Activated CD8-positive, alpha-beta memory T cell treated with anti-CD3 and anti-CD28 coated beads, Interleukin-2, amount 50 U/mL, for 4 hours (primary cell): ENCODE measurements at places on chromosomes 6 and 20.

GRCh38 chr6:25025919-25026301 is 90.2 kb upstream of the RIPOR2 start:
- no peak for DNase-seq

DNA sequence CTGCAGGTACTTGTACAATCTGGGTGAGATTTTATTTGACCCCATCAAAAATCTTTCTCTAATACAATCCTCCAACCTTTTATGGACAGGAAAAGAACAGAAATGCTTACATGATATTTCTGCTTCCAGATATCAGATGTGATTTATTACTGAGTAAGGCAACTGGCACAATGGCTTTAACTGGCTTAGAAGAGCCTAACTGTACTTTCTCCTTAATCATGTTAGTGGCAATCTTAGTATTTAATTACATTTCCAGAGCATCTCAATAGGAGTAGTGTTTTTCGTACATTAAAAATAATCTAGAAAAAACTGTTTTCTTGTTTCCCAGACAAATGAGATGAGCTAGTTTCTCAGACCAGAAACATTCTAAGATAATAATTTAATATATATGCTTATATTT is 251.6 kb downstream of the KCNQ5 start:
- no peak for DNase-seq

GRCh38 chr6:34392497-34393190 is at the start of gene NUDT3:
Gene NUDT3 (minus strand): TSS chr6:34392669. CDS start chr6:34392362, 307 bp downstream.
- DNase-seq, result peak; percentile 93

GRCh38 chr6:166008441-166009369 is 158.9 kb downstream of the TBXT start:
- no peak for DNase-seq

DNA sequence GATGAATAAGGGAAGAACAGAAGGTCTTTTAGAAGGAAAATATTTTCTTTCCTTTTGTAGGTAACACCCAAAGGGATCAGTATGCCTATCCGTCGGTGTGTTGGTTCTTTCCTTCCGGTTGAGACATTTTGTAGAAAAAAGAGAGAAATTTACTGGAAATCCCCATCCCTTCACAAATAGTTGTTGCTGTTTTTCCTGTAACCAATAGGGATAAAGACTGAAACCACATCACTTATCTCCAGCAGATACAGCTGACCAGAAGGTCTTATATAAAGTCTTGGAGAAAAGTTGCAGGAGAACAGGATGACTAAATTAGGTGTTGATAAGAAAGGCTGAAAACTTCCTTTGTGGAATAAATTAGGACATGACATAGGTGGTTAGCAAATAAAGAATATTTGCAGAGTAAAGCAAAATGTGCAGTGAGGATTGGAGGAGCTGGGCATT is 14.8 kb upstream of the HLA-DRB1 start:
- no peak for DNase-seq

GRCh38 chr20:12825226-12825595 is 183.6 kb upstream of the SPTLC3 start:
- no peak for DNase-seq

DNA sequence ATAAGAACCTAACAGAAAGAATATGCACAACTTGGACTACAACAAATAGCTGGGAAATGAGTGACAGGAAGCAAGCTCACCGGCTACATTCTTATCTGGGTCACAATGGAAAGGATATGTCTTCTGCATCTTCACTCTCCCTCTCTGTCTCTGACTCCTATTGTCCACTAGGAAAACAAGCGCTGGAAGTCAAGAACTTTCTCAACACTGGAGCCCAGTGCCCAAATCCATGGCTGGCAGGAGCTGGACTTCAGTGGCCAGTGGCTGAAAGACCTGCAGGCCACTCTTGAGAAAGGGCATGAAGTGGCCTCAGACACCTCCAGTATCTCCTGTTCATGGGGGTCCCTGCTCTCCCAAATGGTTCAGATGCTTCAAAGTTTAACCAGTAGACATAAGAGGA is 62.0 kb downstream of the FAM50B start:
- DNase-seq, result no peak

GRCh38 chr6:152583888-152584287 is 53.3 kb downstream of the SYNE1 start:
- DNase-seq, result no peak

DNA sequence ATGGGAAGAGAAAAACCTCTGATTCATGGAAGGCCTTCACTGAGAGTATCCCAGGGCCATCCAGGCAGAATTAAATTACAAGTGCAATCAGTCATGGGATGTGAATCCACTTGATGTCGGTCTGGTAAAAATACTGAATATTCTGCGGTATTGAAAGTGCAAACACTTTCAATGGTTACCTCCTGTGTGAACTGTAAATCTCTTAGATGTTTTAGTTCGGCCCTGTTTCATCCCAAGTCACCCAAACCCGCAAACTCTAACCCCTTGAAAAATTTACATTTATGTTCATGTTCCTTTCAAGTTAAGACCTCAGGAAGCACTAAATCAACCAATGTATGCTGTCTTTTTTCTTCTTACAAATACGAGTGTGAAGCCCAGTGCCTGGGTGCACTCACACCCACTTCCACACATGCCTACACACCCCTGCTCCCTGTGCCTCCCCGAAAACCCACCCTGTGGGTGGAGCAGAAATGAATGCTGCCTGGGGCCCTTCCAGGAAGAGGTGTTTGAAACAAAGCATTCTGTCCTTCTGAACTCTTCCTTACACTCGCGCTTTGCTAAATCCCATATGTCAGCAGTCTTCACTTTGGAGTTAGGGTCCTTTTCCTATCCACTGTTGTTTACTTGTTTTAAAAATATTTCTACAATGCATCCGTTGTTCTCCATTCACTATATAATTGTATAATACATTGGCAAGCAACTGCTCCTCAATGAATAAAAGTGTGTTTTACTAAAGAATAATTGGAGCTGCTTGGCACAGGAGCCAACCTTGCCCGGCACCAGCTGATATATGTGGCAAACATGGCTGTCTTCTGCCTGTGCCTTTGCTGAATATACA is 62.7 kb downstream of the FYN start:
- no peak for DNase-seq

DNA sequence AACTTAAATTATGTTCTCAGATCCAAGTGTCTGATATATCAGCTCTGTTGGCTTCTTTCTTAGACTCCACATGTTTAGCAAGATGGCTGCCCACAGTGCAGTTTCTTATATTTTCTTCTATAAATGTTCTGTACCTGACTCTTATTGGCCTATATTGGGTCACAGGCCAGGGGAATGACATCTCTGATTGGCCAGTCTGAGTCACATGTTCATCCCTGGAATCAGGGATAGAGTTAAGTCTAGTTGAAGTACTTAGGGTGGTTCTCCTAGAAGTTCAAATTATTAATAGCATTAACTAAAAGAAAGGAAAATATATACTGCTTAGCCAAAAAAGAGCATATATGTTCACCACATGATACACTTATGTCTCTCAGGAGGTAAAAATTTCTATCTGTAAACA is 105.3 kb upstream of the SLC22A16 start:
- DNase-seq, result no peak

- peak; percentile 43 for DNase-seq
These were observed 43.0 kb upstream of the TMEM200A start for GRCh38 chr6:130322673-130323268.

DNA sequence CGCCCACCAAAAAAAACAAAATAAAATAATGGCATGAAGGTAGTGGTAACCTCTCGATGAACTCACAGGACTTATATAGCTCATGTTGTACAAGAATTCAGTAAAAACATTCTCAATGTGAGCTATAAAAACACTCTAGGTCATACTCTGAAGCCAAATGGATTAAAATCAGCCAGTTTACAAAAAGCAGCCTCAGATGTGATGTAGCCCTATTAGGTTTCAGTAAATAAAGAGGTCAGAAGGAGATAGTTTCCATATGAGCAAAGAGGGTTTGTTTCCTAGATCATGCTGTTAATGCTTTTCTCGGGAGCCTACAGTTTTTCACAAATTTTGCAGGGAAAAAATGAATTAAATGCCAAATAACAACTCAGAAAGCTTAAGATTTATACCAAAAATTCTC is 319.5 kb upstream of the HSF2 start:
- DNase-seq, result no peak

- peak; percentile 53 for DNase-seq
These were observed 3.9 kb upstream of the PHF20 start for GRCh38 chr20:35767683-35768481.

DNA sequence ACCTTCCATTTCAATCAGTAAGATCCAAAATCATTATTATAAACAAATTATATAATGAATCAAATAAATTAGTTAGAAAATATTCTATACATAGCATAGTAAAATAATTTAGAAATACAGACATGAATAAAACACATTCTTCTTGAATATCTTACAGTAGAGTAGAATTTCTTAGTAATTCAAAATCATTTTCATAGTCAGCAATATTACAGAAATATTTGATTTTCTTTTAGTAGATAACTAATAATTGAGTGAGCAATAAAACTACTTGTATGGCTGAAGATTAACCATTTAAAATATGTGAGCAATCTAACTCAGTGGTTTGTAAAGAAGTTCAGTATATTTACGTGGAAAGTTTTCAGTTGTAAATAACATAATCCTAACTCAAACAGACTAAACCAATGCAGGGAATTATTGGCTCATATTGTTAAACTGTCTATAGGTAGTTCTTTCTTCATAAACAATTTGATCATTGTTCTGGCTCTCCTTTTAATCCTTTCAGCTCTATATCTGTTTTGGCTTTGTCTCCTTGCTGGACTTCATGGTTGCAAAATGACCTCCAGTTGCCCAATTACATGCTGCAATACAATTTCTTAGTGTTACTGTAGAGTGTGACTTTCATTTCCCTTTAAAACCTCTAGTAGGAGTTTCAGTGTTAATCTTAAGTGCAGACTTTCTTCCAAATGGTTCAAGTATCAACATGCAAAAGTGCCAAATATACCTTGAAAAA is 307.5 kb downstream of the EYS start:
- DNase-seq, result no peak

DNA sequence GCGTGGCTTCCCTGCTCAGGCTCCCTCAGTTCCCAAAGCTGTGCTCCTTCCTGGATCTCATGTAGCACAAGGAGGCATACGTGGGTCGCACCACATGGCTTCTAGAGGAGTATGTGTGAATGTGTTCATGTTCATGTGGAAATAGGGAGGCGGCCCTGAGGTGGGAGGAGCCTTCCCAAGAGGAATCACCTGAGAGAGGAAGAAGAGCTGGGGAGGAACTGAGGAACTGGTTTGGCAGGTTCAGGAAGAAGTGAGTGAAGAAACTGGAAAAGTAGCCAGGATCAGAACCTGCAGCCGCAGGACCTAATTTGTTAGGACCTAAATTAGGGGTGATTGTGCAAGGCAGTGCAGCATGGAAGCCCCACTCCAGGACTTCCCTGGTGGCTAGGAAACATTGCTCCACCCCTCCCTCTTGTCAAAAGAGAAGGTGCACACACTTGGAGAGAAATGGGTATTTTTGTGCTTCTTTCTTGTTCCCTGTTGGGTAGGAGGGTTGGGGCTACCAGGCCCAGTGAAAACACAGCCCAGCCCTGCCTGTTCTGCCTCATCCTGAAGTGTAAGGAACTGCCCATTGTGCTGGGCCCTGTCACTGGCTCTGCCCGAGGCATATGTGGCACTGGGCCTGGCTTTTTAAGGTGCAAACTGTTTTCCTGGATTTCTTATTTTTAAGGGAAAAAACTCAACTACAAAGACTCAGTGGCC is 20.7 kb downstream of the SYNJ2 start:
- DNase-seq, result no peak

- no peak for DNase-seq
These were observed 33.8 kb upstream of the PMEPA1 start for GRCh38 chr20:57743450-57744095.

- DNase-seq, result no peak
These were observed 76.0 kb upstream of the TBC1D7 start for GRCh38 chr6:13404228-13404891.

- no peak for DNase-seq
These were observed 11.0 kb upstream of the KCNK5 start for GRCh38 chr6:39240155-39240757.

DNA sequence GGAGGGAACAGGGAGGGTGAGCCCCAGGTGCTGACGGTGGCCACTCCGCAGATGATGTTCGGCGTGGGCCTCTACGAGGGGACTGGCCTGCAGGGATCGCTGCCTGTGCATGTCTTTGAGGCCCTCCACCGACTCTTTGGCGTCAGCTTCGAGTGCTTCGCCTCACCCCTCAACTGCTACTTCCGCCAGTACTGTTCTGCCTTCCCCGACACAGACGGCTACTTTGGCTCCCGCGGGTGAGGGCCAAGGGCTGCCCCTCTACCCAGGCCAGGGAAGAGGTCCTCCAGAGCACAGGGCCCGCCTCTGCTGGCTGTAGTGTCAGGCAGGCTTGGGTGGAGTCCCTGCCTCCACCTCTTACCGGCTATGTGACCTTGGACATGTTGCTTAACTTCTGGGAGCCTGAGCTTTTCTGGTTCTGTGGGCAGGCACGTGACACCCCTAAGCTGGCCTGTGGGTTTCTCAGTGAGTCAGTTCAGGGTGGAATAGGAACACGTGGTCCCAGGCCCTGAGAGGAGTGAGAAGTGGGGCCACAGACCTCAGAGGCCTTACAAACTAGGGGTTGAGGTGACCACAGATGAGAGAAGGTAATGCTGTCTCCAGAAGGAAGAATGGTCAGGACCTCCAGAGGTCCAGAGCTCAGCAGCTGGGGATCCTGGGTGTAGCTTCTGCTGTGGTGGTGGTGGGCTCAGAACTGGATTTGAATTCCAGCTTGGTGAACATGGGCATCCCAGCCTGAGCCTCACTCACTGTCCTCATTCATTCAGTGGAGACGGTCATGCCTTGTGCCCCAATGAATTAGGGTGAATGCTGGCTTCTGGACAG is 11.9 kb downstream of the PCIF1 start:
- peak; percentile 44 for DNase-seq

DNA sequence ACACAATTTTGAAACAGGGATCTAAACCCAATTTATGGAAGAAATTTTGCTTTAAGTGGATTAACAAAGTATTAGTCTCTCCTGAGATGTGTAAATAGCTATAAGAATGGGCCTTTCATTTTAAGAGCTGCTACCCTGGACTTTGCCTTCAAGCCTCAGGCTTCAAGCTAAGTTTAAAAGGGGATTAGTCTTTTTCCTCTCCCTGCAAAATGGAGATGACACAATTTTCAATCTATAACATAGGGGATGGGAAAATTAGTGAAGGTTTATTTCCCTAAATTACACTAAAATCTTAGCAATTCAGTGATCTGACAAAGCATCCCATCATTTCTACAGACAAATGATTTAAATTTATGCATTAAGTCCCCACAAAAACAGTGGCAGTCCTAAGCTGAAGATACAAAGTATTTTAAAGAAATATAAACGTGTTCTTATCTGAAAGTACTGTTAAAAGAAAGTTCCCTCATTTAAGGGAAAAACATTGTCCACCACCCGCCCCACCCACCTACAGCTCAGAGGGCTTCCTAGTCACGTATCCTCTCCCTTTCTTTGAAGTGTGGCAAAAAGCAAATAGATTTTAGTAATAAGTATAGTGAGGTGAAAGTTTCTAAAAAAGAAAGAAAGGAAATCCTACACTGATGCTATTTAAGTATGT is 14.5 kb downstream of the ARHGAP18 start:
- no peak for DNase-seq
